ENCODE measurements at places on chromosomes 4 and X.

DNA sequence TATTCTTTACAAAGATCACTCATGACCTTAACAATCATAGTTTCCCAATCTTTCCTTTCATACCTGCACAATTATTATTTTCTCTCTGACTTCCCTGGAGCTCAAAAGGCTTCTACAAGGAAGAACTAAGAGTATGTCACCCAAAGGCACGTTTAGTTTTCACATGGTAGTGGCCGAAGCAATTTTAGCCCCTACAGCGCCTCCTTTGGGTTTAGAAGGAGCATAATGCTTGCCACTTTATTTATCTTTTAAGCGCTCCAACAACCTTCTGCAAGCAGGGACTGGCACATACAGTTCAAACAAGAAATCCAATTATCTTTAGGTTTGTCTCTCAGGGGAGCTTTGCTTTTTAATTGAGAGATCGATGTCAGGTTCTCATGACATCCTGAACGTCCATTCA, 42.0 kb upstream of the IGSF1 start:
- DNase-seq: no peak

DNA sequence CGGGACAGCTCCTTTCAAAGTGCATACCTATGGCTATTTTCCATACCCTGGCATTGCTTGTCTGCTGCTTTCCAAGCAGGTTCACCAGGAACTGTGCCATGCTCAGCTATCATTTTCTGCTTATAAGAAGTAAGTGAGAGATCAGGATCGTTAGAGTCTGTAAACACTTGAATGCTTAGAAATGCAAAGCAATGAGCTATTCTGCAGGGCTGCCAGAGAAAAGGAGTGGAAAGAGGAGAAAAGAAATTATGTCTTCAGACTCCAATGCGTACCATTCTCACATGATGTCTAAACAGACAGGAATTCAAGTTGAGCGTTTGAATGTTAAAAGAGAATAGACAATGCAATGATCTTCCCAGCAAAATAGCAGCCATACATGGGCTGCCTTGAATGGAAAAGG, 245.5 kb upstream of the SLC7A11 start:
- DNase-seq: no peak

DNA sequence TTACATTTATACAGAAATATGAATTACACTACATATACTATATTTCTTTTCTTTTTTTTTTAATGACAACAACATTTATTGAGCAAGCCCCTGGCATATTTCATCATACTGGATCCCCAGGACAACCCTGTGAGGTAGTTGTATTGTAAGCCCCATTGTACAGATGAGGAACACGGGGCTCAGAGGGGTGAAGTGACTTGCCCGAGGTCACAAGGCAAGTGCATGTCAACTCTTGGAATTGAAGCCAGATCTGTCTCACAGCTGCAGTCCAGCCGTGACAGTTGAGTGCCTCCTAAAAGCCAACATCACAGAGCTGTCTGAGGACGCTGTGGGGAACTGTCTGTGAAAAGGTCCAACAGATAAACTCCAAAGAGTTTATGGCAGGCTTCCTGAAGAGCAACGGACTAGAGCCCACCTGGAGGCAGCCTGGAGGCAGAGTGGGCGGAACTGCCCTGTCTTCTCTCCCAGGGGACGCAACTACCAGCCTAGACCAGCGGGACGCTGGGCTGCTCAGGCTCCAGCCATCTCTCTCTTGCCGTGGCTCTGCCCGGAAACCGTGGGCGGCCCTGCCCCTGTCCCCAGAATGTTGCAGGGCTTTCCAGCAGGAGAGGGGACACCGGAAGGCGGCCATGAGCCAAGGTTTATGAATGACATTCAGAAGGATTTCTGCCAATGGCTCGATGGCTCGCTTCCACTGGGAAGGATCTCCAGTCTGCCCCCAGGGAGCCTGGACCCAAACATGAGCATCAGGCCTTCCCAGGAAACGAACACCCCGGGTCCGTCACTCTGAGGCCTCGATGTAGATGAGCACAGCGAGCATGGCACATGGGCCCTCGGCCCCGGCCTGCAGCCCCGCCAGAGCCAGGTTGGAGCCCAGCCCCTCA, 50.1 kb downstream of the CFAP299 start:
- no peak for DNase-seq

DNA sequence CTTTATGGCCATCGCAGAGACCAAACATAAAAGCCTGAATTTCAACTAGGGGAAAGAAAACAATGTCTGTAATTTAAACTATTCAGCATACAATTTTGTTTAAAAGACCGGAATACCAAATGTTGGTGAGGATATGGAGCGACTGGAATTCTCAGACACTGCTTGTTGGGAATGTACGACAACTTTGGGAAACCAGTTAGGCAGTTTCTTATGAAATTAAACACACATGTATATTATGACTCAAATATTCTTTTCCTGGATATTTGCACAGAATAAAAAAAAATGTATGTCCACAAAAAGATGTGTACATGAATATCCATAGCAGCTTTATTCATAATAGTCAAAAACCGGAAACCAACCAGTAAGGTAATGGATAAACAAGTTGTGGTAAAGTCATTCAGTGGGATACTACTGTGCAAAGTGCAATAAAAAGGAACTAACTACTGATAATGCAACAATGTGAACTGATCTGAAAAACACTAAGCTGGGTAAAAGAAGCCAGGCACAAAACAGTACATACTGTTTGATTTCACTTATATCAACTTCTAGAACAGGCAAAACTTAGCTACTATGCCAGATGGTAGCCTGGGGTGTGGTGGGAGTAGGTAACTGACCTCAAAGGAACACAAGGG, 152.7 kb upstream of the FTHL17 start:
- DNase-seq: no peak

GRCh38 chrX:38214551-38215531, 5.8 kb downstream of the SRPX start:
- no peak for DNase-seq

DNA sequence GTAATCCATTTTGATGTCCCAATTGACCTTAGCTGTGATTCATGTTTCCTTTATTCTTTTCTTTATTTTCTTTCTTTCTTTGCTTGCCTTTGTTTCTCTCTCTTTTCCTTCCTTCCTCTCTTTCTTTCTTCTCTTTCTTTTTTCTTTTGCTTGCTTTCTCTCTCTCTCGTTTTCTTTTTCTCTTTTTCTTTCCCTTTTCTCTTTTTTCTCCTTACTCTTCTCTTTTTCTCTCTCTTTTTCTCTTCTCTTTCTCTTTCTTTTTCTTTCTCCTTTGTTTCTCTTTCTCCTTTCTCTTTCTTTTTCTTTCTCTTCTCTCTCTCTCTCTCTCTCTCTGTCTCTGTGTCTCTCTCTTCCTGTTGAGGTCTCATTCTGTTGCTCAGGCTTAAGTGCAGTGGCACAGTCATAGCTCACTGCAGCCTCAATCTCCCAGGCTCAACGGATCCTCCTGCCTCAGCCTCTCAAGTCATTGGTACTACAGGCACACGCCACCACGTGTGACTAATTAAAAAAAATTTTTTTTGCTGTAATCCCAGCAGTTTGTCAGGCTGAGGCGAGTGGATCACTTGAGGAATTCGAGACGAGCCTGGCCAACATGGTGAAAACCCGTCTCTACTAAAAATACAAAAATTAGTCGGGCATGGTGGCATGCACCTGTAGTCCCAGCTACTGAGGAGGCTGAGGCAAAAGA, 8.0 kb upstream of the DHRSX start:
- no peak for DNase-seq

DNA sequence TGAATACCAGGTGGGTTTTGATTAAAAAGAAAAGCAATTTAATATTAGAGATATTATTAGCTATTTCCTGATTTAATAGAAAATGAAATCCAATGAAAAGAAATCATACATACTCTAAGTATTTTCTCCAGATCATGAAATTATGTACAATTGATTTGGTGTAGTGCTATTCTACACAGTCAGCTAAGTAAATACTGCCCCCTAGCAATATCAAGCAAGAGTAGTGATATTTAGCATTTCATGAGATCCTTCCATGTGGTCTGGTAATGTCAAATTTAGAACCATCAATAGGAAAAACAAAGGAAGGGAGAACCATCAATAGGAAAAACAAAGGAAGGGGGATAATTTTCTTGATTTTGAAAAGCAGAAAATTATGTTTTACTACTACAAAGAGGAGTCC, 114.6 kb downstream of the TBCK start:
- DNase-seq: no peak

- DNase-seq: no peak
Observed at GRCh38 chrX:130680164-130681035, 222.6 kb downstream of the ENOX2 start.

DNA sequence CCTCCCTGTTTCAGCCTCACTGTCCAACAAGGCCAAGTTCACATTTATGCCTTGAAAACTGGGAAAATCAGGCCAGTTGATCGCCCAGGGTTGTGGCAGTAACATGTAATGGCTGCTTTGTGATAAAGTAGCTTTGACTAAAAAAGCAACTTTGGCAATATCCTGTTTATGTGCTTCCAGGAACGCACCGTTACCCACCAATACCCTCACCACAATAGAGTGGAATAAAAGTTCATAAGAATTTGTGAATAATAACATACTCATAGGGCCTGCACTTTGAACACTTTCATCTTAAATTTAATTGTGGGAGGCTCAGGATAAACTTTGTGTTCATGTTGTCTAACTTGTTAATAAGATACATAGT, 80.7 kb upstream of the MAML3 start:
- no peak for DNase-seq

DNA sequence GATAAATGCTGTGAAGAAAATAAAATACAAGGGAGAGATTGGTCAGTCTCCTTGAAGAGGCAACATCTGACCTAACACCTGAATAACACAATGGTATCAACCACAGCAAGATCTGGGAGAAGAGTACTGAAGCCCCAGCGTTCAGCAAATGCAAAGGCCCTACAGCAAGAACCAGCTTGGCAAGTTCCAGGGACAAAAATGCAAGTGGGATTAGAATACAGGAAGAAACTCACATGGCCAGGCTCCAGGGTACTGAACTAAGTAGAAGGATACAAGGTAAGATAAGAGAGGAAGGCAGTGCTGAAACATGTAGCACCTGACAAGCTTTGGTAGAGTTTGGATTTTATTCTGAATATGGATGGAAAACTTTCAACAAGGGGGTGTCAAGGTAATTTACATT, 3.6 kb downstream of the SMIM14 start:
- DNase-seq: no peak

DNA sequence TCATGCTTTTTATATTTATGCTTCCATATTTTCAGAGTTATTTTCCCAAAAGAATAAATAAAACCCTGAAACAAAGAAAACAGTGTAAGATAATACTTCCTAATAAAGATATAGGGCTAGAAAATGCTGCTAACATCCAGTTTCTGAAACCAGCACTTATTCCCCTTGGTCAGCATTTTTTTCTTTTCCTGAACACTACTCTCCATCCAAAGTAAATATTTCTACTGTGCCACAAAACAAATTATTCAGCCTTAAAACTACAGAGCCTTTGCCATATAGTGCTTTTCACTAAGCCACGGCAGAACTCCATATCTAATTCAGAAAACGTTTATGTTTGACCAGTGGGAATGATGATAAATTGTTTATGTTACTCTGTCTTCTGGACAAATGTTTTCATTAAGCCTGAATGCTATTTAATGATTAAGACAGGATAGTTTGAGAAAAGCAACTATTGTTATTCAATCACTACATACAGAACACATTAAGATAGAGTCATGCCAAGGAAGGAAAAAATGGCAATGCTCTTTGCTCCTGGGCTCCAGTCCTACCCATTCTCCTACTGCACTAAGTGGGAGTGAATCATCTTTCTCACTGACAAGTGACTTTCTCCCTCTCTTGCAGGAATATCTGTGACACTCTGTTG, 723.9 kb downstream of the FAT4 start:
- DNase-seq: no peak

DNA sequence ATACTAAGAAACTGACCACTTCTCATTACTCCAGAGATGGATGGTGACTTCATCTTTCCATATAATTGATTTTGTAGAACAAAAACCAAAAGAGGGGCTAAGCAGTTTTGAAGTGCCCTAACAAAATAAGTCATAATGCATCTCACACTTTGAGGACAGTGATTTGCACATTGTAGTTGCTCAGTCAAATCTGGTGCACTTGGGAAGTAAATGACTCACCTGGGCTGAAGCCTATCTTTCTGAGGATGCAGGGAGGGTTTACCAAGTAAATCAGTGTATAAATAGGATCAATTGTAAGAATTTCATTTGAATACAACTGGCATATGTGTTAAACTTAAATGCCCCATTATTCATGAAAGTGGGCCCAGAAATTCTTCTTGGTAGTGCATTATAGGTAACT, 134.2 kb downstream of the DCLK2 start:
- no peak for DNase-seq

DNA sequence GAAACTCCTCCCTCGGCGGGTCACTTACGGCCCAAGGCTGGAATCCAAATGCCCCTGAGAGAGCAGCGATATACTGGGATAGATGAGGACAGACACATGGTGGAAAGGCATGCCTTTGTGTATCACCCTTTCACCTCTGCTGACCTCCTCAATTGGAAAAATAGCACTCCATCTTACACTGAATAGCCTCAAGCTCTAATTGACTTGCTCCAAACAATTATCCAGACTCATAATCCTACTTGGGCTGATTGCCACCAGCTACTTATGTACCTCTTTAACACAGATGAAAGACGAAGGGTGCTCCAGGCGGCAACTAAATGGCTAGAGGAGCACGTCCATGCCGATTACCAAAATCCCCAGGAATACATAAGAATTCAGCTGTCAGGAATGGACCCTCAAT, 1142.2 kb downstream of the ARAP2 start:
- DNase-seq: no peak

GRCh38 chrX:130443875-130444274, 42.1 kb downstream of the RBMX2 start:
- no peak for DNase-seq

- DNase-seq: no peak
Observed at GRCh38 chr4:175813821-175814220, 1.8 kb upstream of the GPM6A start.

- no peak for DNase-seq
Observed at GRCh38 chr4:185328586-185328985, 67.1 kb downstream of the LRP2BP start.

GRCh38 chr4:56245547-56246232, 141.6 kb downstream of the AASDH start:
- DNase-seq: no peak

GRCh38 chrX:139691493-139691842, 16.5 kb downstream of the MCF2 start:
- no peak for DNase-seq

- DNase-seq: no peak
Observed at GRCh38 chrX:130343411-130343810, 3.7 kb downstream of the SLC25A14 start.

DNA sequence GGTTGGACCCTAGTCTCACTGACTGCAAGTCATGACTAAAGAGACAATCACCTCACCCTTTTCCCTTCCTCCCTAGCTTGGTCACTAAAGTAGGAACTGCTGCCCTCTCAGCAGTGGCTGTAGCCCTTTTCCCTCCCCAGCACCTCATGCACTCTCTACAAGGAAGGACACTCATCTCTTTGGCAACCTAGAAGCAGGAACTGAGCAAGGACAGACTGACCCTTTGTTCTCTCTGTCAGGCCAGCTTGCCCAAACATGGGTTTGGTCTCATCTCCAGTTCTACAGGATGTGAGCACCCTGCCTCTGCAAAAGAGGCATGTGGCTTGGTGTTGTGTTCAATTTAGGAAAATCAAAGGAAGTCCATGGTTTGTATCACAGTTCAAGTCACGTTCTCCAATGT, 15.8 kb downstream of the LEF1 start:
- no peak for DNase-seq

- DNase-seq: no peak
Observed at GRCh38 chrX:84162401-84162800, 25.6 kb downstream of the RPS6KA6 start.

Measured in activated CD8-positive, alpha-beta memory T cell treated with anti-CD3 and anti-CD28 coated beads for 1 hour (primary cell).